ENCODE measurements at places on chromosomes 13 and 19.

- no peak for DNase-seq
These were observed 105.1 kb downstream of the COG6 start for GRCh38 chr13:39760521-39760920.

- no peak for DNase-seq
These were observed 196.9 kb downstream of the KATNAL1 start for GRCh38 chr13:30110301-30111070.

DNA sequence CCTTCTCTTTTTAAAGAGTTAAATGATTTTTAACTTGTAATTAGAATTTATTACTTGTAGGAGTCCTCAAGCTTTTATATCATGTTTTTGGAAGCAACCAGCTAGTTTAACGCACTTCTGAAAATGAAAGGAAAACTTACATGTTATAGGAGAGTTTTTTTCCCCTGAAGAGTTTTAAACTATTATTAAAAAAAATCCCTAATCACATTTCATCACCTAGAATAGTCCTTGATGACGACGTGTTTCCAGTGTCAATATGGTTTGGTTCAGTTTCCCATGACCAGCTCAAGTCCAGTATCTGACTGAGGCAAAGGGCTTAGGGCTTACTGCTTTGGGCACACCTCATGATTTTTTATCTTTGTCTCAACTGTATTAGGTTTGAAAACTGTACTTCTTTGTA is 36.0 kb downstream of the URI1 start:
- no peak for DNase-seq

DNA sequence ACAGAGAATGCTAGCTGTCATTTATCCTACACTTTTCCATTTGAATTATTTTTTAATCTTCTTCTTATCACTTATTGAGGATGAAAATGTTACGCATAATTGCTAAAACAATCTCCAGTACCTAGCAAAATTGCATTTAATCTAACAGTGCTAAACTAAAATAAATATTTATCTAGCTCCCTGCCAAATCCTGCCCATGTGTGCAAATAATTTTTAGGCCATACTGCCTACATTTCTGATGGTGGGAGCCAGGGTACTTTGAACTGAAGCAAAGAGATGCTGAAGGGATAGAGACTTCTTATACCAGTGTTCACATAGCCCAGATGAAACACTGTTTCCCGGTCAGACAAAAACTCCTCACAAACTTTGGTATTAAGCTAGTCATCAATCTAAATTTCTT is 1268.7 kb upstream of the PCDH20 start:
- no peak for DNase-seq

- no peak for DNase-seq
These were observed 25.2 kb downstream of the KCTD15 start for GRCh38 chr19:33821871-33822270.

- no peak for DNase-seq
These were observed 37.0 kb downstream of the SUGP2 start for GRCh38 chr19:18996351-18996750.

Data from stimulated activated CD8-positive, alpha-beta memory T cell treated with anti-CD3 and anti-CD28 coated beads, Interleukin-4, amount 100 ng/mL, for 1 hour (primary cell).